ENCODE measurements at places on chromosomes 3 and 15. TPM values are rescaled to one million over a fixed set of nuclear protein-coding genes. Genes with fewer than 3 reads are reported as not detected.

Gene SCN5A
- total RNA-seq = 0.72 TPM

Gene RTP1
- not detected for total RNA-seq

Gene GRAMD1C
- 21.0 TPM for total RNA-seq

Gene DUOXA2
- not detected for total RNA-seq

Gene RTP4
- total RNA-seq = 8.4 TPM

Gene CRTAP
- total RNA-seq = 192 TPM
